NCI-H1694 (cell line): ENCODE measurements at places on chromosomes 2 and 18.
A peak's percentile ranks its signal among the peaks of the same experiment; 100 is the strongest.

GRCh38 chr2:149799013-149799705, 211.6 kb upstream of the MMADHC start:
- peak; percentile 10 for DNase-seq

DNA sequence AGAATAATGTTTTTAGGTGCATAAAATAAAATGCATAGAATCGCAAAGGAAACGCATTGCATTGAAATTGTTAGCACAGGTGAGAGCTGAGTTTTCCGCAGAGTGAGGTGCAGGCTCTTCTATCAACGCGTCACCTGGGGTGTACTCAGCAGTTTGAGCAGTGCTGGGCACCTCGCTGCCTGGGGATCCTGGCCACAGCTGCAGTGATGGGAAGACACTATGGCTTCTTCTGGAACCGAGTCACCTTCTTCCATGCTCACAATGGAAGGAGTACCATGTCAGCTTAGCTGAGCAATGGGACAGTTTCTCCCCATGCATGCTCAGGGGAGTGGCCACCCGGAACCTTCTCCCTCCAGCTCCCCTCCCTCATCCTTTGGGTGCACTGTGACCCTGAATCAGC, 95.4 kb upstream of the OTOS start:
- no peak for DNase-seq

GRCh38 chr2:189142893-189143759, 36.4 kb downstream of the COL5A2 start:
- DNase-seq = peak; percentile 14

- DNase-seq = no peak
These were observed 359.3 kb upstream of the VWC2L start for GRCh38 chr2:214051585-214051984.

- no peak for DNase-seq
These were observed 27.3 kb downstream of the MYCN start for GRCh38 chr2:15967415-15968279.
